ENCODE measurements at places on chromosomes 2 and 18.
A peak's percentile ranks its signal among the peaks of the same experiment; 100 is the strongest.

DNA sequence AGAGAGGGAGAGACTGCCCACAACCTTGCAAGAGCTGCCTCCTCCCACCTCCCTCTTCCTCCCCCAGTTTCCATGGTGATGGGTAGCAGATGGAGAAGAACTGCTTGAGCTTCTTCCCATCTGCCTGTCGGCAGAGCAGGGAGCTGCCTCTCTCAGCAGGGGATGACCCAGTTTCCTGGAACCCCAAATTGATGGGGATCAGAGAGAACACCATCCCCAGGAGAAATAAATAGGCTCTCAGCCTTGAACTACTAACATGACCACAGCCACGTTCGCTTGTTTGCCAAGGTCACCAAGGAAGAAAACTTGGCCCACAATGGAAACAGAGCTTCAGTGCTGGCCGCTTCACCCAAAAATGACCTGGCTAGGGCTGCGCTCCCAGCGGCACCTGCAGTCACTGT is 82.2 kb downstream of the ADD2 start:
- no peak for DNase-seq

DNA sequence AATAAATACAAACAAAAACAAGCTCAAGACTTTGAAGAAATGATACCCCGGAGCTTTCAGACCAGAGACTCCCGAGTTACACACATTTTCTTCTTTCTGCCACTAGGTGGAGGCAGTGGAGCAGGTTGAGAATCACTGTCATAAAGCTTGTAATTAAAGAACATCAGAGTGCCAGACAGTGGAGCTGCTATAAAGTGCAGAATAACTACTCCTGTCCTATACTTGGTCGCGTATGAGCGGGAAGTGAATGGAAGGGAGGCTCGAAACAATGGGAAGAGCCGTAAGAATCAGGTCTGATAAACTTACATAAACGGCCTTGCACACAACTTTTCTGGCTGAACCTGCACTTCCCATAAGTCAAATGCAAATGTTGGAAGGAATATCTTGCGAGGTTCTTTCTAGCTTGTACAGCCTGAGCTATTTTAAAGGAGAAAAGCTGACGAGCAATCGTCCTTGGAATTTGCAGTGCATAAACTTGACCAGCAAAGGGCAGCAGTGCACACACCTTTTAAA is 189.0 kb downstream of the RPIA start:
- DNase-seq = peak; percentile 62

- no peak for DNase-seq
Measured at GRCh38 chr18:77096936-77097886, 35.4 kb downstream of the MBP start.

DNA sequence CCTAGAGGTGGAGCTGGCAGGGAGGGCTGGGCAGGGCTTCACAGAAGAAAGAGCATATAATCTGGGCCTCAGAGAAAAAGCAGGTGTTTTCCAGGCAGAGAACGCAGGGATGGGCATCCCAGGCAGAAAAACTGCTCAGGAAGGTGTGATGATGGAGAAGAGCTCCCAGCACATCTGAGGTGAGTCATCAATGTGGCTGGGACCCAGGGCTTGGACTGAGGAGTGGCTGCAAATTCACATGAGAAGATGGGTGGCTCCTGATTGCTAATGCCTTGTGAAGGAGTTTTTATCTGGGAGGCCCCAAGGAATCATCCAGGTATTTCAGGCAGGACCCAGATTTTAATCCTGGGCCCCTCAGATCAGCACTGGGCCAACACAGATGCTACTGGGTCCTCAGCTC is 10.2 kb downstream of the IL1F10 start:
- DNase-seq = peak; percentile 95

DNA sequence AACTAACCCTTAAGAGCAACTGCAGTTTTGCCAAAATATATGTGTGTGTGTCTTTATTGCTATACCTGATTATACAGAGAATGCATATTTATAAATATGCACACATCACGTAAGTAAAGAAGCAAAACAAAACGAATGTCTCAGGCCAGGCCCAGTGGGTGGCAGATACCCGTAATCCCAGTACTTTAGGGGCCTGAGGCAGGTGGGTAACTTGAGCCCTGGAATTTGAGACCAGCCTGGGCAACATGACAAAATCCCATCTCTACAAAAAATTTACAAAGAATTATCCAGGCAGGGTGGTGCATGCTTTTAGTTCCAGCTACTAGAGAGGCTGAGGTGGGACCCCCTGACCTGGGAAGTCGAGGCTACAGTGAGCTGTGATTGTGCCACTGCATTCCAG is 745.3 kb downstream of the SATB2 start:
- no peak for DNase-seq

DNA sequence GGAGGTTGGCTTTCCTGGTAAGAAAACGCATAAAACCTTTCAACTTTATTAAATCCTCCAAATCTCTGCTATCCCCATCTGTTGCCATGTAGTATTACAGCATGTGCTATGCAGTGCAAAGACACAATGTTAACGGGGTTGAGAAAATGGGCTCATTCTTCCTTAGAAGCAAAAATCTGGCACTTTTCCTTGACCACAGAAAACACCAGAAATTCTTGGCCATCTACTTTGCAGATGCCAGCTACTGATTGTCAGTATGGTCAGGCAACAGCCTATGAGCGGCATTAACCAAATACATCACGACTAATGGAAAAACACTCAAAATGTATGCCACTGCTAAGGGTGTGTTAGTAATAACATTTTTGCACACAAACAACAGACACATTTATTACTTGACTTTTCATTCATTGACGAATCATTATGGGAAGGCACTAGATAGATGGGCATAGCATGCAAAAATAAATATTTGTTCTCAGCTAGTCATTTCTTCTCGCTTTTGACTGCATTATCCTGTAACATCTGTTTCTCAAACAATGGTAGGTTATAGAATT is 65.2 kb upstream of the CRIM1 start:
- DNase-seq = no peak

DNA sequence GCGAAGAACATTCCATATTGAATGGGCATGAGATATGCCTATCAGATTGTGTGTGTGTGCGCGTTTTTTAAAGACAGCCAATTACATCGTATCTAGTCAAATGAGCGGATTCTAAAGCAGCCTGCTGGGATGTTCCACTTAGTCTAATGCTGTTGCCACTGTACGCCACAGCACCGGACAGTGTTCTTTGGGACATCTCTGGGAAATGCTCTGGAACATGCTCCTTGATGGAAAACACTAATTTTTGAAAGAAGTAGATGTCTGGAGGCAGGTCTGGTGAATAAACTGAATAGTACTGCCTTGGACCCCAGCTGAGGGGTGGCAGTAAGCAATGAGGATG is 3.6 kb upstream of the TMEM150A start:
- DNase-seq = no peak

GRCh38 chr2:229610872-229611271 is 103.5 kb downstream of the DNER start:
- DNase-seq = no peak

DNA sequence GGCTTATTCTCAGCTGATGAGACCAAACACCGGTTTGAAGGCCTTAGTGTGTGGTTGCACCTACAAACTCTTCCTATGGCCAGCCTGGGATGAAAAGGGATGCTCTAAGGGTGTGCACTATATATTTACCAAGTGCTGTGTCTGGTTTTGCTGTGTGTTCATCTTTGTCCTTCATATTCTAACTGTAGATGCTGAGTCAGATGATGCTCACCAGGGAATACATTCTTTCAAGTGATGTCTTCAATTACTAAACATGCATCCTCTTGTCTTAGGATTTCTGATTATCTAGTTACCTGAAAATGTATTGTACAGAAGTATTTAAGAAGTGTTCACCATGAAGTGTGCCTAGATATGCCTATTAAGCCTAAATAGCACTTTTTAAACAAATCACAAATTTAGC is 1111.6 kb upstream of the ZEB2 start:
- no peak for DNase-seq

DNA sequence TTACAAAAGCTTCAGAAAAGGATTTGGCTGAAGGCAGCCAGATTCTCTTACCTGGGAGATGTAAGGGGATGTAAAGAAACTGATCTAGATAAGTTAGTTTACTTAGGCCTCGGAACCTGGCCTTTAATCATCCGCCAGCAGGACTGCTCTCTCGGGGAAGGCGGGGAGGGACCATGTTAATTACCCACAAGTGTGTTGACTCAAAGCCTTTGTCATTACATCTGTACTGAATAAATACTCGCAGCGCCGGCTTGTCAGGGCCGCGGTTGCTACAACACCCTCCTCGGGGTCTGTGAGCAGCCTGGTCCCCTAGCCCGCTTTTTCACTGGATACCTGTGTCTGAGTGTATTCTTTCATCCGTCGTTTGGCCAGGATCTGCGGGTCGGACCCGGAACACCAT is 6.7 kb downstream of the CHMP3 start:
- DNase-seq = no peak

DNA sequence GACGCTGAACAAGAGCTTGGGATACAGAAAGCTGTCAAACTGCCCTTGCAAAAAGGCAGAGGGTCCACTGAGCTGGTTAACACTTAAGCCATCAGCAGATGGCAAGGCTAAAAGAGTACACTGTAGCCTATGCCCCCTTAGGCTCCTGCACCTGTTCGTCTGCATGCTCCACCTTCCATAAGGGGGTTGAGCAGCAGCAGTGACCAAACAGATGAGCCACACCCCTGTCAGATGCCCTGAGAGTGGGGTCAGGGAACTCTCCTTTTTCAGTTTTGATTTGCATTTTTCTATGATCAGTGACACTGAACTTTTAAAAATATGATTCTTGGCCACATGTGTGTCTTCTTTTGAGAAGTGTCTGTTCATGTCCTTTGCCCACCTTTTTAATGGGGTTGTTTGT is 402.5 kb upstream of the FAM98A start:
- no peak for DNase-seq

GRCh38 chr18:61973273-61974115 is 80.7 kb upstream of the RNF152 start:
- DNase-seq = no peak

- no peak for DNase-seq
Measured at GRCh38 chr2:14544247-14544646, 88.3 kb upstream of the LRATD1 start.

DNA sequence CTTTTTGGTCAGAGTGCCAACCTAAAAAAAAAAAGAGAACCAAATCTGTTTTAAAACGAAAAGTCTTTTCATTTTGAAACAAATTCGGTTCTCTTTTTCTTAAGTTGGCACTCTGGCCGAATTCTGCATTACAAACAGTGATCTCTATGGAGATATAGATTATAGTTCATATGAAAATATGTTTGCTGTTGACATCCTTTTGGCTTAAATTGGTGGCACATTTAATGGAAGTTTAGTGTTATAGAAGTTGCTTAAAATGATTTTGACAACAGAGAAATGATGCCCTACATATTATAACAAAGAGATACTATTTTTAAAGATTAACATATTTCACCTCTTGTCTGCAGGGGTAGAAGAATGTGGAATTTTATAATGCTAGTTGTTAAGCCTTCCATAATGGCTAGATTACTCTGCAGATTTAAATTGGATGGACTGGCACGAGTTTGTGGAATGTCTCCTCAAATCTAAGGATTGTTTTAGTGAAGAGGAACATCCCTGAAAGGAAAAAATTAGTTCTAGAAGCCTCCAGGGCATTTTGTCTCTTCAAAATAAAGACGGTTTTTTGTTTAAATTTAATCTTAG is 222.9 kb upstream of the CDH2 start:
- no peak for DNase-seq

GRCh38 chr2:188725746-188726360 is 248.3 kb upstream of the COL3A1 start:
- no peak for DNase-seq

- DNase-seq = peak; percentile 57
Measured at GRCh38 chr18:38025433-38026038, 459.9 kb upstream of the CELF4 start.

- DNase-seq = no peak
Measured at GRCh38 chr18:58977223-58977622, 112.5 kb downstream of the ZNF532 start.

DNA sequence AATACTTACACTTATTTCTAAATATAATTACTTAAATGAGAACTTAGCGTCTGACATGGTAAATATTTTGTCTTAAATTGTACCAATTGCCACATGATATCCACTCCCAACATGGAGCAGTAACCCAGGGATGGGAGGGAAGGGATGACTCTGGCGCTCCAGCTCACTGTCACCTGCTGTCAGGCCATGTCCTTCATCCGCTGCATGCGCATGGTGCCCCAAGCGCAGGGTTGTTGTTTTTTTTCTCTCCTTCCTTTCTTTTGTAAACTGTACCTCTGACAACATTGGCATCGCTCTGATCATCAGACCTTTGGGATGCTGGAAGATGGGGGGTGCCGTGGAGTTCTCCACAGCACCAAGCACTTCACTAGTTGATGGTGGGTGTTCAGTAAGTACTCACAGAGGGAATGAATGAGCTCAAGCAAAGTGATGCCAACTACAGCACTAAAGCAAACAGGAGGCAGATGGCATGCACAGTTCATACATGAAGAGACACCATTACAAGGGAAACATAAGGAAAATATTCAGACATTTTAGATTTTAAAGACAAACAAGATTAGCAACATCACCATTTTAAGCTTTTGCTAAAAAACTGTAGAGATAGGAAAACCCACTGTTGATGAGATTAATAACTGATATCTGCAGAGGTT is 247.8 kb downstream of the GBX2 start:
- DNase-seq = no peak

- no peak for DNase-seq
Measured at GRCh38 chr2:132416723-132417395, at the start of gene GPR39. TSS of gene GPR39 (plus strand) at chr2:132416805.

DNA sequence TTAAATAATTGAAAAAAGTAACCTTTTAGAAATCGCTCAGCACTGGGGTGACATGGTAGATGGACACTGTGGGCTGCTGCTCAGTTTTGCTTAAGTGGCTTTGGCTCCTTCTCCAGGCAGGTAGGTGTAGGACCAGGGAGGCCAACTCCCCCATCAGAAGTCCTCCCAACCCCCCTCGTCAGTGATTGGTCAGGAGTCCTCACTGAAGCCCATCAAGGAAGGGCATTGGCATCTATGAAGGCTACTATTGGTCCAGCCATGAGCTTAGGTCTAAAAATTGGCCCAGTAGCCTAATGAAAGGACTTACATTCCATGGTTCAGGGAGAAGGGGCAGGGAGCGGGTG is 34.7 kb downstream of the ST3GAL5 start:
- no peak for DNase-seq

DNA sequence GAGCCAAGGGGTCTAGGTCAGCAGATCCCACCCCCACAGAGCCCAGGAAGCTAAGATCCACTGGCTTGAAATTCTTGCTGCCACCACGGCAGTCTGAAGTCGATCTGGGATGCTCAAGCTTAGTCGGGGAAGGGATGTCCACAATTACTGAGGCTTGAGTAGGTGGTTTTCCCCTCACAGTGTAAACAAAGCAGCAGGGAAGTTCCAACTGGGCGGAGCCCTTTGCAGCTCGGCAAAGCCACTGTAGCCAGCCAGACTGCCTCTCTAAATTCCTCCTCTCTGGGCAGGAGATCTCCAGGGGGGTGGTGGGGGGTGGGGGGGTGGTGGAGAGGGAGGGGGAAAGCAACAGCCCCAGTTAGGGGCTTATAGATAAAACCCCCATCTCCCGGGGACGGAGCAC is 419.5 kb downstream of the NUP35 start:
- DNase-seq = peak; percentile 27

GRCh38 chr2:1047485-1047884 is 96.8 kb downstream of the SNTG2 start:
- peak; percentile 14 for DNase-seq

GRCh38 chr2:230267556-230267955 is 42.0 kb downstream of the SP140 start:
- no peak for DNase-seq

GRCh38 chr18:71115261-71115660 is 826.4 kb downstream of the SOCS6 start:
- no peak for DNase-seq

All from Caki2 (cell line).